AG20443 (cell line): ENCODE measurements at places on chromosomes 2 and 18.
A peak's percentile ranks its signal among the peaks of the same experiment; 100 is the strongest.

DNA sequence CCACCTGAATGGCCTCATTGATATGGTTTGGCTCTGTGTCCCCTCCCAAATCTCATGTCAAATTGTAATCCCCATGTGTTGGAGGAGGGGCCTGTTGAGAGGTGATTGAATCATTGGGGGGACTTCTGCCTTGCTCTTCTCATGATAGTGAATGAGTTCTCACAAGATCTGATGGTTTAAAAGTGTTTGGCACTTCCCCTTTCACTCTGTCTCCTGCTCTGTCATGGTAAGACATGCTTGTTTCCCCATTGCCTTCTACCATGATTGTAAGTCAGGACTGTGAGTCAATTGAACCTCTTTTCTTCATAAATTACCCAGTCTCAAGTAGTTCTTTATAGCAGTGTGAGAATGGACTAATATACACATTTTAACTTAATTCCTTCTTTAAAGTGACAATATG is 146.8 kb upstream of the KCNJ3 start:
- no peak for DNase-seq

DNA sequence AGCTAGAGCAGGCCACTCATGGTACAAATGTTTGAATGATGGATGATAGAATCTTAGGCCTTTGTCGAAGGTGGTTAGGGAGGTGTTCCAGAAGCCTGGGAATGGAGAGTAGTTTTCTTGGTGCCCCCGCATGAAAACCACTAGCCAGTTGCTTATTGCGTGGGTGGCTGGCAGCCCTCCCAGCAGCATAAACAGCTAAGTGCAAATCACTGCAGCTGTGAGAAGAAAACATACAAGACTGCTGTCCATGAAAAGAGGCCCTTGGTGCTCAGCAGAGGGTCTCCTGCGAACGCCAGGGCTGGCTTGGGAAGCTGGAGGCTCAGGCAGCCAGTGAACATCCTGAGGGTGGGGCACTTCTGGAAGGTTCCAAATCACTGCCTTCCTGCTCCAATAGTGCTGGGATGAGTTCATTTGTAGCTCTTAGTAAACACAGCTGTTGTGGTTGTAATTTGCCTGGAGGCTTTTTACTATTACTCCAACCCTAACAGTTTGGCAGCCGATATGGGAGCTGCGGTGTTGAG is 118.8 kb downstream of the MGAT5 start:
- DNase-seq, result peak; percentile 86

- no peak for DNase-seq
These were observed 7.1 kb downstream of the TMEM182 start for GRCh38 chr2:102768892-102769291.

DNA sequence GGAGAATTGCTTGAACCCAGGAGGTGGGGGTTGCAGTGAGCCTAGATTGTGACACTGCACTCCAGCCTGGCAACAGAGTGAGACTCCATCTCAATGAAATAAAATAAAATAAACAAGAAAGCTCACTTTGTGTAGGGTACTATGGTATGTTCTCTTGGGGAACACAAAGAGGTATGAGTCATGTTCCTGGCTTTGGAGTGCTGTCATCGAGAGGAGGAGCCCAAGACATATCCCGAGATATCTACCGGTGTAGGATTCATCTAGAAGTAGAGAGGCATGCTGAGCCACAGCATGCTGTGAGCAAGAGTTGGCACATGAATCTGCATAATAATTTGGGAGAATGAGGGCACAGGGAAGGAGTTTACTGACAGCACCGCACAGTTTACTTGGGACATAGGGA is 244.9 kb upstream of the EPHA4 start:
- peak; percentile 17 for DNase-seq

DNA sequence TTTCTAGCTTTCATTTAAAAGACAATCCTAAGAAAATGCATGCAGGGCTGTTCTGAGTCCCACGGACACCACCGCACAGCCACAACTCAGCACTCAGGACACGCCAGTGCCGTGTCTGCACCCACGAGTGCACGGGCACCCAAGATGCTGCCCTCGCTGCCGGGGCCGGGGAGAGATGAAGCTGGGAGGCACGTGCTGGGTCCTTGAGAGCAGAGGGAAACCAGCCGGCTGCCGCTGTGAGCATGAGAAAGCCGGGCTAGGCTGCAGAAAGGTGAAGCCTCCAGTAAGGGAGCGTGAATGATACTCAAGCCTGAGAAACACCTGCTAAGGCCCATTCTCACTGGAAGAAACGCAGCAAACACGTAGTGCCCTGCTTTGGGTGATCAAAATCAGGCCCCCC is 4.8 kb downstream of the COPS9 start:
- no peak for DNase-seq

GRCh38 chr2:173862612-173863217 is 102.5 kb downstream of the SP3 start:
- no peak for DNase-seq

DNA sequence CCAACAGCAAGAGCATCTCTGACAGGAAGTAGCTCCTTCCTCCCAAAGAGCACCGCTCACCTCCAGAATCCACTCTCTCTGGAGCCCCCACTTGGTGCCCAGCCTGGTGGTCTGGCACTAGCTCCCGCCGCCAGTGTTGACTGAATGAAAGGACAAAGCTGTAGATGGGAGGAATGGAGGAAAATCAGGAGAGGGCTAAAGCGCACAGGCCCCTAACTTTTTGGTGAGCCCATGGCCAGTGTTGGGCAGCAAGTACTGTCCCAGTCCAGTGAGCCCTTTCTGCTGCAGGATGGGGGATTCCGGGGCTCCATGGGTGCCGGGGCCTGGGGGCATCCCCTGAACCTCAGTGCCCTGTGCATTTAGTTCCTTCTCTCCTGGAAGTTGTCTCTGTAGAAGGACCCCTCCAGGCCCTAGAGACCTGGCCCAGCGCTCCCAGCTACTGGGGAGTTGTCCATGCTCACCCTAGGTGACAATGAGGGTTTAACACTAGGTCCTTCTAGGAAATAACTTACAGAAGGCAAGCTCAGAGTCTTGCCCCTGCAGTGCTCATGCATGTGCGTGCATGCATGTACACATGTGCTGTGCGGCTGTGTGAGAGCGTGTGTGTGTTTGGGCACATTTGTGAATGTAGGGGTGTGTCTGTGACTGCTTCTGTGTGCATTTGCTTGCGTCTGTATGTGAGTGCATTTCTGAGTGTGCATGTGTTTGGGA is 33.6 kb downstream of the GLI2 start:
- DNase-seq, result no peak

- DNase-seq, result no peak
These were observed 91.7 kb upstream of the RAB6C start for GRCh38 chr2:129887688-129888266.

- no peak for DNase-seq
These were observed 34.7 kb downstream of the ONECUT2 start for GRCh38 chr18:57469884-57470283.

DNA sequence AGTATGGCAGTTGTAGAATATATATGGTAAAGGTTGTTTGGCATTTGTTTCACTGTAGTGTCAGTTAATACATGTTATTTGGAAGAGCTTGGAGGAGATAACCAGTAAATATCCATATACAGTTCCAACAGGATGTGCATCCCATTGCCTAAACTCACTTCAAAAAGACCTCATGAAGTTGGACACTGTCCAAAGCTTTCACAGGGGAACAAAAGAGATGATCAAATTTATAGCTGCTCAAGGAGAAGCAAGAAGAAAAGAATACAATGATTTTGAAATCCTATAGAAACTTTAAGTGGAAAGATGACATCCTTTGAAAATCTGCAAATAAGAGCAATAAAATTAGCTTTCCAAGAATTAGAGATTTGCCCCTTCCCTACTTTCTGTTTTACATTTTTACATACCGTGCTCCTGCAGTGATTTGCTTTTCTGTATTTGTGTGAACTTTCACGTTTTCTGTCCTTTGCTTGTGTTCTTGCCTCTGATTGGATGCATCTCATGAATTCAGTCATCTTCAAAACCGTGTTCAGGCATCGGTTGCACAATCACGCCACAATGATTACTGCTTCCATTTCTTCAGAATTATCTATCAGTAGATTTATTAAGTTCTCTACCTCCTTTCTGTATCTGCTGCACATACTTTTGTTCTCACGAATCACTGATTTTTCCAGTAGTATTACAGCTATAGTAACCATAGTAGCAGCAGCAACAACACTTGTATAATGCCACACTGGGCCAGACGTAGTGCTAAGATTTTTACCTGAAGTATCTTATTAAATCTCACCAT is 83.8 kb downstream of the PARD3B start:
- no peak for DNase-seq

GRCh38 chr18:52337276-52337675 is 2.7 kb upstream of the DCC start:
- no peak for DNase-seq

GRCh38 chr18:708096-708495 is 4.3 kb downstream of the ENOSF1 start:
- DNase-seq, result no peak

GRCh38 chr2:134436706-134437105 is 182.8 kb downstream of the MGAT5 start:
- DNase-seq, result no peak

DNA sequence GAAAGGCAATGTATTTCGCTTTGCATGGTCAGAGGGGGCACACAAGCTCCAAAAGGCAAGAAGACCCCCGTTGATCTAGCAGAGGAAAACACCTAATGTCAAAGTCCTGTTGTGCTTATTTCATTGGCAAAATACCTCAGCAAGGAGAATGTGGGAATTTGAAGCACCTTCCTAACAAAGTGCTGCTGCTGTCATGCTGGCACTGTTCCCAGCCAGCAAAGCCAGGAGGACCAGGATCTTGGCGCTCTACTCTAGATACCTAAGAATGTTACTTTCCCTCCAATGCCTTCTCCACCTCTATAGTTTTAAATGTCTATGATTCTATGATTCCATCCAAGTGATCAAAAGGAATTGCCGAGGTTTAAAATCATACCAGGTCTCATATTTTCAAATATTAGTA is 867.9 kb upstream of the POU3F3 start:
- no peak for DNase-seq

- DNase-seq, result no peak
These were observed 9.0 kb downstream of the CNOT9 start for GRCh38 chr2:218577482-218578220.

GRCh38 chr2:195945056-195945455 is 123.6 kb downstream of the DNAH7 start:
- DNase-seq, result no peak

DNA sequence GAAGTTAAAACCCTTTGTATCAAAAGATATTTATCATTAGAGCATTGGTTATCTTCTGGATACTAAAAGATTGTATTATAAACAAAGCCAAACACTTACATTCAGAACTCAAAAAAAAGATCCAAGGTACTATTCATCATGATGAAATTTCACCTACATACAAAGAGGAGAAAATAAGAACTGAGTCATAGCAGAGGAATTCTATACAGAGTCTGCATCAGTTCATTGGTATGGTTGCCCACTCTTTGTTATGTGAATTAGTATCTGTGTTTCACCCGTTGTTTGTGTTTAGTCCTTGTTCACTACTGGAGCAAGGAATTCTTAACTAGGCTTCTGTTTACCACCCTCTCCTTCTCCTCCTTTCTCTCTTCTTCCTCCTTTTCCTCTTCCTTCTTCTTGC is 157.9 kb downstream of the LNPK start:
- no peak for DNase-seq

GRCh38 chr2:200877443-200877842 is 11.4 kb downstream of the PPIL3 start:
- DNase-seq, result no peak

GRCh38 chr2:28981016-28981441 is at the start of gene TOGARAM2:
Gene TOGARAM2 (plus strand): TSS chr2:28981298. CDS start chr2:28994835, 13,537 bp downstream.
- peak; percentile 71 for DNase-seq

- DNase-seq, result no peak
These were observed 969.1 kb upstream of the CDH2 start for GRCh38 chr18:29146068-29146467.

DNA sequence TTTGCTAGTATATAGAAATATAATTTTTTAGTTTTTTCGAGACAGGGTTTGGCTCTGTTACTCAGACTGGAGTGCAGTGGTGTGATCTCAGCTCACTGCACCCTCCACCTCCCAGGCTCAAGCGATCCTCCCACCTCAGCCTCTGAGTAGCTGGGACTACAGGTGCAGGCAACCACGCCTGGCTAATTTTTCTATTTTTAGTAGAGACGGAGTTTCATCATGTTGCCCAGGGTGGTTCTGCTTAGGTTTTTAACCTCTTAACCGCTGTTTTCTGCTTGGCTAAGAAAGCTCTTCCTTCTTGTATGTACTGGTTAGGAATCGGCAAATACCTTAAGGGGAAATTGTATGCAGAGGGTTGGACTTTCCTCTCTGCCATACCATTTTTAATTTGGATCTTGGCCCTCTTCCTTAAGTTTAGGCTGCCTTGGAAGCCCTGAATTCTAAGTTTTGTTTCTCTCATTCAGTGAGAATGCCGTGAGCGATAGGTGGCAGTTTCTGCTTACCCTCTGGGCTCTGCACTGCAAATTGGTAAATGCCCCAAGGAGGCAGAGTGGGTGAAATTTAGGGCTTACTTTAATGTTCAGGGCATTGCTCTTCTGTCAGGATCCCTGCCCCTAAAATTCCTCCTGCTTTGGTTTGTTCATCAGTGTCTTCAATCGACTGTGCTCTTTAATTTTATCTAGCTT is 32.3 kb downstream of the EML6 start:
- DNase-seq, result no peak

DNA sequence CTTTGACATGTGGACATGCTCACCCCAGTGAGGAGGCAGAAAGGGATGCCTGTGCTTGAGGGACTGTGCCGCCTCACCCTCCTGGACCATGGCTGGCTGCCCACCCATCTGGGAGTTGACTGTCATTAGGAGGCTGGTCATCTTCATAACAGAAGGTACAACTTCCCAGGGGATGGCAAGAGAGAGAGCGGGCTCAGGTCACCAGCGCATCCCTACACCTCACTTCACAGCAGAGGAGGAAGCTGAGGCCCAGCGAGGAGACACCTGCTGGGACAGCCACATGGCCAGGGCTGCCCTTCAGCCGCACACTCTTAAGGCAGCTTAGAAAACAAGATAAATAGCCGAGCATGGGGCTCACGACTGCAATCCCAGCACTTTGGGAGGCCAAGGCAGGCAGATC is 59.4 kb downstream of the ADCY3 start:
- no peak for DNase-seq

GRCh38 chr2:162587674-162588305 is 243.9 kb downstream of the GCA start:
- DNase-seq, result no peak

- peak; percentile 27 for DNase-seq
These were observed 51.4 kb downstream of the SLC8A1 start for GRCh38 chr2:40400336-40400953.
